NCI-H2171 (cell line): ENCODE measurements at places on chromosomes 12 and 14.

- DNase-seq, result no peak
Measured at GRCh38 chr12:98275131-98275475, 240.3 kb upstream of the TMPO start.

DNA sequence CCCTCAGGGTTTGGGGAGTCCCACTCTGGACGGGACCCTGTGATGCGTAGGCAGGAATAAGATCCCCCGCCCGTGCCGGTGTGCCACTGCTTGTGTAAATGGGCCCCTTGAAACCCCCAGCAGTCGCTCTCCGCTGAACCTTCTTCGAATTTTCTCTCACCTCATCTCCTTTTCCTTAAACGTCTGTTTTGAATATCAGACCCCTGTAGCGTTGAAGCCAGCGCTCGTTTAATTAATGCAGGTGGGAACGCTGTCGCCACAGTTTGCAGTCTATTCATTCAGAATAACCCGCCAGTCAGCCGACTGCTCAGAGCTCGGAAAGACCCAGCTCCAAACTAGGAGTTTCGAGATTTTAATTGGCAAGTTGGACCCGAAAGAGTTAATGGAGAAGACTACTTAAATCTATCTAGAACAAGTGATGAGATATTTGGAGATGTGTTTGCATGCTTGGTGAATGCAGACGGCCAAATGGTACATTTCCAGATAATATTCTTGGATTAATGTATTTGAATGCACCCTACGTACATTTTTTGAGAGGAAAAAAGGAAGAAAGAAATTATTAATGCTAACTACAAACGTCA, 739 bp upstream of the PPP2R5E start:
- DNase-seq, result no peak

DNA sequence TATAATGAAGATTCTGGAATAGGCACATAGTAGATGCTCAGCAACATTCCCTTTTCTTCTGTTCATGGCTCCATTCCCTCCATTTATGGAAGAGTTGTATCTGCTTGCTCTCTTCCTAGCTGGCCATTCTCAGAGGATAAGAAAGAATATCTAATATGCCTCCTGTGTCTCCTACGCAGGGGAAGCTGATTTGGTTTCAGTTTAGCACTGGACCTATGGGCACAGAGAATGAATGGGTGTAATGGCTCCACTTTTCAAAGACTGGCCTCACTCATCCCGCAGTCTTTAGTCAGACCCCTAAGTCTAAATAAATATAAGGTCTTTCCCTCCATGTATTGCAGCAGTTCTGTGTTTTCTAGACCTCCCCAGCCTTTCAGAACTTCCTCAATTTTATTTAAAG, 2.0 kb downstream of the PKP2 start:
- DNase-seq, result no peak

DNA sequence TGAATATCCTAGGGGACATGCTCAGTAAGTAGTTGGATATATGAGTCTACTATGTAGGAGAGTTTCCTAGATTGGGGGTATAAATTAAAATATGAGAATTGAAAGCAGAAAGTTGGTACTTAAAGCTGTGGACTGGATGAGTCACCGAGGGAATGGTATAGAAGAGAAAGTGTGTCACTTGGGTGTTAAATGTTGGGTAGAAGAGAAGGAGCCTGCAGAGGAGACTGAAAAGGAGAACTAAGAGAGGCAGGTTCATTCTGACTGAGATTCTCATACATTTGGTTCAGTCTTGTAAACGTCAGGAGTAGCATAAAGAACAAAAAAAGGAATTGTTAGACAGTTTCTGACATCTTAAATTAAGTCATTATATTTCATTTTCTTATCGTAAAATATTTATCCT, 19.9 kb downstream of the LRRC9 start:
- DNase-seq, result no peak

- DNase-seq, result no peak
Measured at GRCh38 chr14:51648296-51648695, 3.4 kb upstream of the FRMD6 start.

- no peak for DNase-seq
Measured at GRCh38 chr12:69415471-69416275, 54.5 kb upstream of the FRS2 start.

- no peak for DNase-seq
Measured at GRCh38 chr12:39887856-39888255, 218.0 kb downstream of the SLC2A13 start.

- no peak for DNase-seq
Measured at GRCh38 chr14:92400579-92401444, 77.8 kb downstream of the SLC24A4 start.

GRCh38 chr14:84987042-84987441, 542.9 kb upstream of the FLRT2 start:
- no peak for DNase-seq

- peak; percentile 50 for DNase-seq
Measured at GRCh38 chr12:65121049-65121955, at the start of gene WIF1. Gene WIF1 (minus strand): TSS chr12:65121305. CDS start chr12:65121191, 114 bp downstream.

DNA sequence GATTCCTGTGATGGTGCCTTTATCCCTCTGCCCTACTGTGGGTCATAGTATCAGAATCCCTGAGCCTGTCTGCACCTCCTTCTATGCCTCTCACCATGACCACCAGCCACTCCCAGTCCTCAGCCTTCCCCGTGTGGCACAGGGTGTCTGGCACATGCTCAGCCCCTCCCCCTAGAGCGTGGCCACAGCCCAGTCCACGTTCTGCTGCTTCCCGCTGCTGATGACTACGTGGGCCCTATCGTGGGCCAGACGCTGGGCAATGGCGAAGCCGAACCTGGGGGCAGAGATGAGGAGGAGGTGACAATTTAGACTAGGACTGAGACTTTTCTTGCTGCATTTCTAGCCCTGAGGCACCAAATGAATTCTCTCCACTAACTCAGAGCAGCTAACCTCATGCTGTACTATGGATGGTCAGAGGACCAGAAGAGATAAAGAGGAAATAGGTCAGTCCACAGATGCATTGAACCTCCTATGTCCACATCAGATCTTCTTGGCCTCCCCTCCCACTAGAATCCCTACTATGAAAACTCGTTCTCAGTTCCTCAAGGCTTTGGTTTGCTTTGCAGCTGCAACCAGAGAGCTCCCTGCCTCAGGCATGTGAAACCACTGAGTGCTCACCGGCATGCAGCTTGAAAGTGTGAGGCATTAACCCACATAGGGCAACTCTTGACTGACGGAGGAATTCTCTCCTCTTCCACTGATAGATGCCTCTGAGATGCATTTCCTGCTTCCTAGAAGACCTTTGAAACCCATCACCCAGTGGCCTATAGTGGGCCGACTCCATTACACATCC, 126.3 kb upstream of the DHRS4 start:
- DNase-seq, result no peak

- no peak for DNase-seq
Measured at GRCh38 chr12:2149091-2149490, 96.3 kb downstream of the CACNA1C start.
